ENCODE measurements at places on chromosomes 1 and 21.

DNA sequence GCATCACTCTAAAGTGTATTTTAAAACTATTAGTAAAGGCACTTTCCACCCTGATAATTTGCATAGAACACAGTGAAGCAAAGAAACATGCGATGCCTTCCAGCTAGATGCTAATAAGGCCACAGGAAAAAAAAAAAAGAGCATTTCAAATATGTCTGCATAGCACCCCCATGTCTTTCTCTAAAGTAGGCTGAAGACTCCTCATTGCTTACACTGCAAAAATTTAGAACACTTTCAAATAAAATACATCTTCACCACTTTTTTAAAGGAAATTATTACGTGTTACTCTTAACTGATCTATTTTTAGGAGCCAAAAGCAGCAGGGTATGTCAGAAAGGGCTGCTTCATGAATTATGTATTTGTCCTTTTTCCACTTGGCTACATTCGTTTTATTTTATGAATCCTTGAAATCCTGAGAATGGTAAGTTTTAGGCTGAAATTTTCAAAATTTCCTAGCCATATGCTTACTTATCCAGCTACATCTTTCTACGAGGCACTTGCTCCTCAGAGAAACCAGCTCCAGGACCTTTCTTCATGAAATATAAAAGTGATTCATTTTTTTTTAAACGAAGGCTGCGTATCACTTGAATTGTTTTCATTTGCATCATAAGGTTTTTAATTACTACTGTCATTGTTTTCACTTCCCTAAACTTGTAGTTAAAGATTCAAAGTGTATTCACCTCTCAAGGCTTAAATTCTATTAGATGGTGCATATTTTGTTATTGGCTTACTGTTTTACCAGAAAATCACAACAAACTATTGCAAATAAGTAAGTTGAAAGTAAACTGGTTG is 513.0 kb downstream of the PTPRC start:
- no peak for DNase-seq

DNA sequence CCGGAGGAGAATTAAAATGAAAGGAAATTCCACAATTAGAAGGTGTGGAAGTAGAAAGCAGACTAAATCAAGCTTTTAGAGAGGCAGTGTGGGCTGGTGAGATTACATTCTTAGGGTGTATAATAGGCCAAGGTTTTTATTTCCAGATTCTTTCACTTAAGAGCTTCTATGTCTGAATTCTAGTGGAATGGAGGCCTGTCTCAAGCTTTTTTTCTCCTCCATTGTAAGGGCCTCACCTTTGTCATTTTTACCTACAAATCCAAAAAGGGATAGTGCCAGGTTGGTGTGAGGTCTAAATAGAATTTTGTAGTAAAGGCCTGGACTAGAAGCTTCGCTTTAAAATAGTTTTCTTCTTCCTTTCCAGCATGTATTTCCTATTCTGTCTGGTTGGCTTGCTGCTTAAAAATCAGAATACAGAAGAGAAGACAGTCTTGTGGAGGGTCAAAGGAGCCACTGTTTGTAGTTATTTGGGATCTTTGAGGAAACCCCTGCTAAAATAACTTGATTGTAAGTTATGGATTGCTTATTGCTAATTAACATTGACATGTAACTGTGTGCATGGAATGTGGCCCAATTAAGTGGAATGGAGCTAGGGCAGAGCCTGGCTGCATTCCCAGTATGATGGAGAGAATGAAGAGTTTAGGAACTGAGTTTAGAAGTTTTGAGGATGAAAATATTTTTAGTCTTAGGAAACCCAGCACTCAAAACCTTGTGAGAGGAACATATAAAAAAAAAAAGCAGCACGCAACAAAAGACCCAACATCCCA is 162.5 kb upstream of the B3GALT2 start:
- DNase-seq = peak; percentile 25

- no peak for DNase-seq
Observed at GRCh38 chr1:192543445-192543844, 32.1 kb upstream of the RGS1 start.

GRCh38 chr1:223792046-223792445 is 53.7 kb downstream of the TP53BP2 start:
- no peak for DNase-seq

DNA sequence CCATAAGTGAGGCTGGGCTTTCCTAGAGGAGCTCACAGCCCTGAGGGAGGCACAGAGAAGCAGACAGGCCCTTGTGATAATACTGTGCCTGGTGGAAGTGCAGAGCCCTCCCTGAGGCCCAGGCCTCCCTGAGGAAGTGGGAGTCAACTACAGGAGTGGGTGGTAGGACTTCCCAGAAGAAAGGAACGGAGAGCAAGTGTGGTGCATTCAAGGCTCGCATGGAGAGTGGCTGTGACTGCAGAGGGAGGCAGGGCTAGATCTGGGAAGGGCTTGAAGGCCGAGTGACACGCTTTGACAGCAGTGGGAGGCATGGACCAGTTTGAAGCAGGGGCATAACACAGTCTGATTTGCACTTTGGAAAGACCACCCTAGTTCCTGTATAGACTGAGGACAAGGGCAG is 37.3 kb downstream of the AZIN2 start:
- DNase-seq = no peak

GRCh38 chr1:243926803-243927245 is 76.8 kb upstream of the AKT3 start:
- DNase-seq = peak; percentile 93

Measured in kidney glomerular epithelial cell (primary cell).